ENCODE measurements at places on chromosomes 5 and 9.

DNA sequence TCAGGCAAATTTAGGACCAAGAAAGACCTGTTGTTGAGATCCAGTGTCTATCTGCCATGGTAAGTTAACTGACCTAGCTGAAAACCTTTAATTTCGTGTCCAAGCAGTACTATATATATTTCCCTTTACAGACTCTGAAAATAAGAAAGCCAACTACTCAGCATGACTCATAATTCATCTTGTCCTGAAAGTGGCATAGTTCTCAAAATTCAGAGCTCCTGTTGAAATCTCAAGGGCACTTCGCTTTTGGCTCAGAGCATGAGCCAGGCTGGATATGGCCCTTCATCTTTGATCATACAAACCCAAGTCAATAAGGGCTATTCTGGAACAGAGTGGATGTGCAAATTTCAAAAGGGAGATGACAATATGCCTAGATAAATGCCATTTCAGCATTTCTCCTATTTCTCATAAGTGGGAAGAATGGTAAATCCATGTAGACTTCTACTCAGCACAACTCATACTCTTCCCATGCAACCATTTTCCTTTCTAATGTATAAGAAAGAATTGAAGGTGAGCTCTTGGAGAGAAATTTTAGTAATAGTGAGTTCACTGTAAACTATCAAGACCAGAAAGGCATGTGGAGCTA, 567.9 kb upstream of the DAB2 start:
- DNase-seq, result no peak

DNA sequence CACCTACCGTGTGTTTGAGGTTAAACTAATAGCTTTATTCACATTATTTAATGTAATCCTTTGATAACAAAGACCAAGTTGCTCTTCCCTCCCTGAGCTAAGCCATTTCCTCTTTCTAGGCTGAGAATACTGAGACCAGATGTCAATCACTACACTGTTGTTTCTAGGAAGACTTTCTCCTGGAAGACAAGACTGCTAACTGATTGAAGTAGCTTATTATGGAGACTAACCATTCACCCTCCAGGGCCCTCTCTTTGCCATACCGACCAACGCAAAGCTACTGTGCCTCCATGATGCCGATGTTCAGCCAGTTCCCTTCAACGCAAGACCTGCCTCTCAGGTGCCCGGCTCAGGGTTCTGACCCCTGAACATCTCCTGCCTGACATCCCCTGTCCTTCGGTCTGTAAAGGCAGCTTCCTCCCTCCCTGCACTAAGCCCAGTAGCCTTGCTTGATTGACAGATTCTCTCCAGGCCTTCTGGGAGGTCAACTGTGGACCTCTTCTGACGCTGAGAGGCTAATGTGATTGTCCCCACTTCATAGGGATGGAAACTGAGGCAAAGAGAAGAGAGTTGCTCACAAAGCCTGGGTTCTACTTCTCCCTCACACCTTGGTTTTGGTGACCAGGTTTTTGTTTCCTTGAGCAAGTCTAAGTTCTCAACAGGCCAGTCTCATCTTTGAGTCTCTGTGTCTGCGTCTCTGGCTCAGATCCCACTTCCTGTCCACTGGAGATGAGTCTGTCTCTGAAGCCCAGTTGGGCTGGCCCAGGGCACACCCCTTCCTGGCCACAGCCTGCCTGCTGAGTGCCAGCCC, 259.7 kb upstream of the IRX2 start:
- no peak for DNase-seq

GRCh38 chr9:120942186-120943001, 15.8 kb upstream of the TRAF1 start:
- no peak for DNase-seq

- DNase-seq, result no peak
Measured at GRCh38 chr5:19904766-19905165, 83.2 kb downstream of the CDH18 start.

DNA sequence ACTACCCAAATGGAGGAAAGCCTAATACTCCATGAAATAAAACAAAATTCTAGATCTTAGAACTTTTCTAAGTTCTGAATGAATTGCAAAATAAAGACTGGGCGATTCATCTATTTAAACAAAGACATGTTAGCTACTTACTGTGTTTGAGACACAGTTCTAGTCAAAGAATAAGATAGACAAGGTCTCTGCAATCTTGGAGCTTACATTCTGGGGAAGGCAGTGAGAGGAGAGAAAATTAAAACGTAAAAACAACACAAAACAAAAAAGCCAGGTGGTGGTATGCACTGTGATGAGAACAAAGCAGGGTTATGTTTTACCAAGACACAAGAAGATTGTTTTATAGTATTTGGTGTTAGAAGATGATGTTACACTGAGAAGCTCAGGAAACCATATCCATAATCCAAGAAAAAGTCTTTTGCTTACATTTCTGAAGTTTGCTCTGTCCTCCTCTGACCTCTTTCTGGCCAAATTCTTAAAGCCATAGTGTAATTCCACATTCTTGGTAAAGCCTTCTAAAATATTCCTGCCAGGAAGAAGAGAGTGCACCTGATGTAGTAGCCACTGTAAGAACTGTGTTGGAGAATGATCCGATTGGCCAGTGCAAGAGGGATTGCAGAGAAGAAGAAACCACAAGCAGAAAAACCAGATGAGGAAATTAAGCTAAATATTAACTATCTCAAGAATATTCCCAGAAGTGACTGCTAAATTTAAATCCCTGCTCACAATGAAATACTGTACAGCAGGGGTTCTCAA, 218.4 kb downstream of the PCSK1 start:
- DNase-seq, result no peak

DNA sequence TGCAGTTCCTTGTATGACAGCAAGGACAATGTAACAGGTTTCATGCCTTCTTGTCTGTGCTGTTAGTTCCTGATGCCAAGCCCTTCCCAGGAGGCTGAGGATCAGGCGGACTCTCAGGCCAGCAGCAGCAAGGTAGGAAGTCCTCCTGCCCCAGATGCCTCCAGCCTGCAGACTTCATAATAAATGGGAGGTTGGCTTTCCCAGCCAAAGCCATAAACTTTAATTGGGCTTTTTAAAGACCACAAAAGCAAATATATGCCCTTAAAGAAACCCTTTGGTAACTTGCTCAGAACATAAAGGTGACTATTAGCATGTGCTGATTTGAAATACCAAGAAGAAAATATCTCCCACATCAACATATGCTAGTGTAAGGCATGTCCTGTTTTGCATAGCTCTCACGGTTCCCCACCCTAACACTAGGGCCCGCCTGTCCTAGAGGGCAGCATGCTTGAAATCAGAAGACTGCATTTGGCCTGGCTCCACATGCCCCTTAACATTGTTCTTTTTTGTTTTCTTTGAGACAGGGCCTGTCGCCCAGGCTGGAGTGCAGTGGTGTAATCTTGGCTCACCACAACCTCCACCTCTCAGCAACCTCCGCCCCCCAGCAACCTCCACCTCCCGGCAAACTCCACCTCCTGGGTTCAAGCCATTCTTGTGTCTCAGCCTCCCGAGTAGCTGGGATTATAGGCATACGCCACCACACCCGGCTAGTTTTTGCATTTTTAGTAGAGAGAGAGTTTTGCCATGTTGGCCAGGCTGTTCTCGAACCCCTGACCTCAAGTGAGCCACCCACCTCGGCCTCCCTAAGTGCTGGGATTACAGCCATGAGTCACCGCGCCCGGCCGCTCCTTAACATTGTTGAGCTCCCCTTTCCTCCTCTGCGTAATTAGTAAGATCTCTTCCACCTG, 44.6 kb upstream of the FCN1 start:
- DNase-seq, result no peak

GRCh38 chr9:34823778-34824177, 113.8 kb upstream of the CCL21 start:
- DNase-seq, result no peak

GRCh38 chr9:9819886-9820285, 792.9 kb downstream of the PTPRD start:
- no peak for DNase-seq

Data from stimulated activated CD4-positive, alpha-beta T cell treated with anti-CD3 and anti-CD28 coated beads, Interleukin-1b, Interleukin-23, amount 100 ng/mL, for 1 hour (primary cell).